GDM1 (cell line): ENCODE measurements at places on chromosomes 3 and 15.

DNA sequence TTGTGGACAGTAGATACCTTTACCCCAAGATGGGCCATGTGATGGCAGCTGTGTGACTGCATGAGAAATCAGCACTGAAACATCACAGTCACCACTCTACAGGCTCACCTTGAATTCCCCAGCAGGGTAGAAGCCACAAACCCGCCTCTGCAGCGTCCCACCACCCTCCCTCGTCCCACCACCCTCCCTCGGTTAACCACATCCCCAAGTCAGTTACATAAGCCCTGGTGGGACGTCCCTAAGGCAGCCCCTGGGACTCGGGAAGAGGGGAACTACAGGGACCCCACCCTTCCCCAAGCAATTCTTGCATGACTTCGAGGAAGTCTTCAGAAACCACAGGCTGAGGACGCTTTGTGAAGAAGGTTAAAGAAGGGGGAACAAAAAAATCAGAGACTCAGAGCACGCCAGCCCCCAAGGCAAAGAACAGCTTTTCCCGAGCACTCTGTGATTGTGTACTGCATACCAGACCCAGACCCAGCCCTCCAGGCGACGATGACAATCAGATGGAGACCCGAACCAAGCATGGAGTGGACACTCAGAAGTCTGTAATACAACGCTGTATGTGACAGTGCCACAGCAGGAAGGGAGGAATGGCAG, 60.5 kb downstream of the SH3BP5 start:
- DNase-seq, result peak; percentile 84

GRCh38 chr3:116058844-116059243, 386.4 kb downstream of the LSAMP start:
- DNase-seq, result no peak

DNA sequence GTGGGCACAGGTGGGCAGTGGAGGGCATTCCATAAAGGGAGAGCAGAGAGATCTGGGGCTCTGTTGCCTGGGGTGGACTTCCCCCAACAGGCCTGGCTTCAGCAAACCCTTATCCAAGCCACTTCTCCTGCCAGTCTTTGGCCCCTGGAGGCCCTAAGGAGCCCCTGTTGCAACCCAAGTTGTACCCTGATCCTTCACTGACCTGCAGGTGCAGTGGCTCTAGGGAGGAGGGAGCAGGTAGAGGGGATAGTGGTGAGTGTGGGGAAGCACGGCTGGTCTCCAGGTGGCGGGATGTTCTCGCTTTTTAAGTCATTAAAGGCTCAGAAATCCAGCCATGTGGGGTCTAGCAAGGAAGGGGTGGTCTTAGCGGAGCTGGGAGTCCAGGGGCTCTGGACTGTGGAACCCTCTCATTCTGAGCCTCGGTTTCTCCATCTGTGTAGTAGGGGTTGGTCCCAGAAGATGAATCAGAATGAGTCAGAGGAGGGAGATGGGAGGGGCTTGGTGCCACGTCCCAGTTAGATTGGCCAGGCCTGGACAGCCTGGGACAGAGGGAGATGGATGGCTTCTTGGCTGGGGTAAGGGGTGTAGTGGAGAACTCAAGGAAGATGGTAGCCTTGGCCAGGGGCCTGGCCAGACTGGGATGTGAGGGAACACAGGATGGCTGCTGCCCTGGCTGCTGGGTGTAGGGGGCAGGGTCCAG, 2.6 kb downstream of the ZBTB47 start:
- DNase-seq, result no peak

- DNase-seq, result no peak
These were observed 24.1 kb upstream of the CPNE9 start for GRCh38 chr3:9679476-9680080.

GRCh38 chr3:123100193-123100776, 33.5 kb downstream of the PDIA5 start:
- no peak for DNase-seq

- DNase-seq, result no peak
These were observed 220.9 kb downstream of the ATP8B4 start for GRCh38 chr15:49898097-49898496.

GRCh38 chr3:197083486-197083885, 53.9 kb upstream of the MELTF start:
- DNase-seq, result no peak

- DNase-seq, result no peak
These were observed 98.3 kb upstream of the SPATA12 start for GRCh38 chr3:56962206-56962605.

DNA sequence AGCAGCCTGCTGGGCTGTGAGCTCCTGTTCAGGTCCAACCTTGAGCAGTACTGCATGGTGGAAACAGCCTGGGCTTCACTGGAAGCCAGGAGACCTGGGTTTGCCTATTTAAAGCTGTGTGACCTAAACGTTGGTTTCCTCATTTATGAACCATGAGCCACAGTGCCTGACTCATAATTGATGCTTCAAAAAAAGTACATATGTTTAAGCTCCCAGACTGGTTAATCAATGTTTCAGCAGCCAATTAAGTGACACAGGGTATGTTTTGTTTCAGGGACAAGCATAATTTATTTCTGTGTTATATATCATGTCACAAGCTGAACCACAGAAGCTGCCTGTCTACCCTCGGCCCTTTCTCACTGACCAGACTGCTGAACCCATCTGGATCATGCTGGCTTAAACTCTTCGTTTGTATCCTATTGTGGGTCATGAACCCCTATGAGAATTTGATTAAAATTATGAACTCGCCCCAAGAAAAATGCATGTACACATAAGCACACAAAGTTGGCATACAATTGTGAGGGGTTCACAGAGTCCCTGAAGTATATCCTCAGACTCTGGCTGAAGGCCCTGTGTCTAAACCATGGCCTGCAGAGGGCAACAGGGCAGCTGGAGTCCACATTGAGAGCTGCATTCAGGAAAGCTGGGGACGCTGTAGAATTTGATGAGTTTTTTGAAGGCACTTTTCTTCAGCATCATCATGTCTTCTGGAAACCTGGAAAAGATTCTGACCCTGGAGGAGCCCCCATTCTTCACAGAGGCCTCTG, 23.7 kb downstream of the HDC start:
- DNase-seq, result peak; percentile 20

GRCh38 chr15:48963524-48964113, at the start of gene SHC4:
Gene SHC4 (minus strand): TSS chr15:48963919. CDS start chr15:48963015, 904 bp downstream.
- DNase-seq, result no peak

DNA sequence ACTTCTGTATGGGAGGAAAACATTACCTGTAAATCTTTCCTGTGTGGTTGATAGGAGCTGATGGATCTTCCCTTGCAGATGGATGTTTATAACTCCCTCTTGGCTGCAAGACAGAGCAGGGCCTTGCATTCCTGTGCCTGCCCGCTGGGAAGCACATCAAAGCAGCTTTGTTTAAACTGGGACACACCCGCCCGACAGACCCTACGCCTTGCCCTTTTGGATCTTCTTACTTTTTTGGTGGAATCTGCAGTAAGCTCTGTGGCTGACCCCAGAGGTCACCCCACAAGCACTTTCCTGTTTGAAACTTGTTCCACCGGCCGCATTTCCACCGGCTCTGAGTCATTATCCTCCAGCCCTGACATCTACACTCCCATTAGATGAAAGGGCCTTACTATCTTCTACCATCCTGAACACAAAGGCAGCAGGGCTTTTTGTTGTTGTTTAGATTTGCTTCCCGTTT, 244.1 kb upstream of the STT3B start:
- peak; percentile 45 for DNase-seq

GRCh38 chr15:90674476-90674875, 42.7 kb upstream of the BLM start:
- DNase-seq, result no peak

DNA sequence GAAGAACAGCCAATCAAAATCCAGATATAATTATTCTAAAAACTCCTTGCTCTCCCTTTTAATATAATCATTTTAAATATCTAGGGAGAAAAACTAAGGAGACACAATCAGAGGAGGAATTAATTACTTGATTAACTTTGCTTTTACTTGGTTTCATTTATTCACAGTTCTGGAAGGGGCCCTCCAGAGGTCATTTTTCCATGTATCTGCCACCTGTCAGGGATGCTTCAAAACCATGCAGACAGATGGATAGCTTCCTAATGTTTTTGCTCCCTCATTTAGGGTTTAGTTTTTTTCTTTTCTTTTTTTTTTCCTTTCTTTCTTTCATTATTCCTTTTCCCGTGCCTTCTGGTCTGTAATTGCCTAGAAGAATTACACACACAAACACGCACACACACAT, 438.1 kb upstream of the ARPP21 start:
- DNase-seq, result no peak

- DNase-seq, result no peak
These were observed 471.0 kb upstream of the SEMA6D start for GRCh38 chr15:47246317-47246716.

- DNase-seq, result no peak
These were observed 100.1 kb upstream of the CDIN1 start for GRCh38 chr15:36479200-36479896.

GRCh38 chr3:20145874-20146273, 40.1 kb downstream of the SGO1 start:
- no peak for DNase-seq

DNA sequence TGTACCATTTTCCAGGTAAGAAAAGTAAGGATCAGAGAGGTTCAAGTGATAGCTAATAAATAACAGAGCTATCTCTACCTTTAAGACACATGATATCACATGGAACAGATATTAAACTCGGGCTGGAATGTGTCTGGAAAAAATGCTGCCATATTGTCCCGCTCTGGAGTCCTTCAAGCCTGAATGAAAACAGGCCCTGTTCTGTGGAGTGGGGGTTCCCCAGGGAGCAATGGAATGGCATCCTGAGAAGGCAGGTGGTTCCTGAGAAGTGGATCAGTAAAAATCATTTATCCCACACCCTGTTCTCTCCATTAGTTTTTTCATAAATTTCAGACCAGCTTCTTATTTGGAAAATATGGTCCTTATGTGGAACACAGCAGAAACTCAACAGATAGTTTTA, 57.3 kb upstream of the PRTG start:
- no peak for DNase-seq

GRCh38 chr3:184333190-184333589, 4.2 kb upstream of the FAM131A start:
- no peak for DNase-seq

DNA sequence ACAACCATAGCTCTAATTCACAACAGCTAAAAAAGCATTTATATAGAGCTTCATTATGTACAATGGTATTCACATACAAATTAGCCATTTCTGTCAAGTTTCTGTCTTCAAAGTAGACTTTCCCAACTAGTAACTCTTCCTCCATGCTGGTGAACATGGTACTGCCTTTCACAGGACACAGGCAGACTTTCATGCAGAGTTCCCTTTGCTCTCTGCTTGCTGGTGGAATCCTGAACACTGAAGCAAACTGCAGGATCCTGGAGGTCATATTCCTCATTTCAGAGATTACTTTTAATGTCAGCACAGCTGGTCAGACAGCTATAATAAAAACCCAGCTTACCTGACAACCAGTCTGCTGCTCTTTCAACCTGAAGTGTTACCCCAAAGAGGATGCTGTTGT, 53.6 kb downstream of the TASOR start:
- no peak for DNase-seq

- DNase-seq, result no peak
These were observed 173.2 kb downstream of the ALCAM start for GRCh38 chr3:105539897-105540296.

DNA sequence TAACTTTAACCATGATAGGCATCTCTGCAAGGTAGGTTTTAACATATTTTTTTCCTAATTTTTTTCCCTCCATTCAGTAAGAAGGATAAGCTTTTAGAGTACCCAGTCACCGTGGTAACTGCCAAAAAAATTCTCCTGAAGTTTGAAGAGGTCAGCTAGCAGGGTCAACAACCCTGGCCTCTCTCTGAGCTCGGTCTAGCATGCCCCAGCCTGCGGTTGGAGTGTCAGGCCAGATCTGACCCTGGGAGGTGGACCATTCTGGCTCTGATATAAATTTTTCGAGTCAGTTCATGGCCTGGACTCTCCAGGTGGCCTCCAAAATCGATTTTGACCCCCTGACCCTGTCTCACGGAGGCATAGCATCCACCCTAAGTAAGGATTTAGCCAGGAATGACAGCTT, 29.7 kb downstream of the SOX2 start:
- no peak for DNase-seq

GRCh38 chr15:80367661-80368060, 36.5 kb upstream of the ARNT2 start:
- DNase-seq, result no peak

- no peak for DNase-seq
These were observed 72.2 kb upstream of the RAD18 start for GRCh38 chr3:9035473-9035872.

- no peak for DNase-seq
These were observed 106.0 kb downstream of the KLHL25 start for GRCh38 chr15:85688711-85689110.

DNA sequence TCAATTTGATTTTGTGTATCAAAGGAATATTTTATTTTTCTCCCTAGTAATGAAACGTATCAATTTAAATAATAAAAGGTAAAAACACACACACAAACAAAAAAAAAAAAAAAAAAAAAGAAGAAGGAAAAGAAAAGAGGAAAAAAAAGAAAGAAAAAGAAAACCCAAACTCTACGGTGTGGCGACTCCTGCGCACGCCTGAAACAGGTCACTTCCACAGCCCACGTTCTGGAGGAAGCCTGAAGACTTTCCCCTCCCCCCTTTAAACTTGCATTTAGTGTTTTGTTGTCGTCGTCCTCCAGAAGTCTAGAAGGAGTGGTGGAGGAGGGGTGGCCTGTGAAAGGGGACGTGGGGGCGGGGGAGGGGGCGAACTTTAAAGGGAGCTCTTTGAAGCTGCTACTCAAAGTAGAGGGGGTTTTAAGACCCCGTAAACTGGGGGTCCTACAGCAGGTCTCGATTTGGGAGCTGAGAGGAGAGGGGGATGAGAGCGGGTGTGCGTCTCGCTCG, 2.3 kb upstream of the TLE3 start:
- peak; percentile 8 for DNase-seq

DNA sequence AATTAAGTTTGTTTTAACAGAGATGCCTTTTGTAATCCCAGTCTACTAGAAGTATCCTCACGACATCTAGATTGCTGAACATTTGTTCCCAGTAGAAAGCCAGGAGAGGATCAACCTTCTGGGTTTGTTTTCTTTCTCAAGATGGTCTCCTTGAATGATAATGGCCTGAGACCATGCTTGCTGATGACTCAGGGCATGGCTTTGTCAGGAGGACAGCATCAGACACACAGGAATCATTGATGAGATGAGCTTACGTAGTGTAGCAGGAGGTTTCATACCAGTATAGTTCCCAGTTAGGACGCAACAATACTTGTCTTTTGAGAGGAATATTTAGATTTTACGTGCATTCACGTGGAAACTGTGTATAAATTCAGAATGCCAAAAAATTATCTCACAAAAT, 38.6 kb downstream of the ATP1B3 start:
- DNase-seq, result no peak

GRCh38 chr3:117272876-117273523, 563.4 kb downstream of the TUSC7 start:
- no peak for DNase-seq

DNA sequence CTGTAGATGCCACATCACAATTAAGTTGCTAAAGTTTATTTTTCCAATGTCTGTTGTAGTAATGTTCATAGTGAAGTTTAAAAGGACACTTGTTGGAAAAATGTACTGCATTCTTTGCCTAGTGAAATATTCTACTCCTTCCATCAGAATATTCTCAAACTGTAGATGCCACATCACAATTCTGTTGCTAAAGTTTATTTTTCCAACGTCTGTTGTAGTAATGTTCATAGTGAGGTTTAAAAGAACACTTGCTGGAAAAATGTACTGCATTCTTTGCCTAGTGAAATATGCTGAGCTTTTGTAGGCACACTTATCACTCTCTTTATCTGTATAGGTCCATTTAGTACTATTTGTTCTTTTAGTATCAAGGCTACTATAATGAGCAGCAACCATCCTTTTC, 836.1 kb downstream of the NAALADL2 start:
- DNase-seq, result no peak

GRCh38 chr3:60217156-60217911, 1033.9 kb downstream of the FHIT start:
- no peak for DNase-seq
